ENCODE measurements at places on chromosomes 13 and 19.

GRCh38 chr13:20658451-20659040 is 45.0 kb upstream of the IL17D start:
- DNase-seq = no peak

DNA sequence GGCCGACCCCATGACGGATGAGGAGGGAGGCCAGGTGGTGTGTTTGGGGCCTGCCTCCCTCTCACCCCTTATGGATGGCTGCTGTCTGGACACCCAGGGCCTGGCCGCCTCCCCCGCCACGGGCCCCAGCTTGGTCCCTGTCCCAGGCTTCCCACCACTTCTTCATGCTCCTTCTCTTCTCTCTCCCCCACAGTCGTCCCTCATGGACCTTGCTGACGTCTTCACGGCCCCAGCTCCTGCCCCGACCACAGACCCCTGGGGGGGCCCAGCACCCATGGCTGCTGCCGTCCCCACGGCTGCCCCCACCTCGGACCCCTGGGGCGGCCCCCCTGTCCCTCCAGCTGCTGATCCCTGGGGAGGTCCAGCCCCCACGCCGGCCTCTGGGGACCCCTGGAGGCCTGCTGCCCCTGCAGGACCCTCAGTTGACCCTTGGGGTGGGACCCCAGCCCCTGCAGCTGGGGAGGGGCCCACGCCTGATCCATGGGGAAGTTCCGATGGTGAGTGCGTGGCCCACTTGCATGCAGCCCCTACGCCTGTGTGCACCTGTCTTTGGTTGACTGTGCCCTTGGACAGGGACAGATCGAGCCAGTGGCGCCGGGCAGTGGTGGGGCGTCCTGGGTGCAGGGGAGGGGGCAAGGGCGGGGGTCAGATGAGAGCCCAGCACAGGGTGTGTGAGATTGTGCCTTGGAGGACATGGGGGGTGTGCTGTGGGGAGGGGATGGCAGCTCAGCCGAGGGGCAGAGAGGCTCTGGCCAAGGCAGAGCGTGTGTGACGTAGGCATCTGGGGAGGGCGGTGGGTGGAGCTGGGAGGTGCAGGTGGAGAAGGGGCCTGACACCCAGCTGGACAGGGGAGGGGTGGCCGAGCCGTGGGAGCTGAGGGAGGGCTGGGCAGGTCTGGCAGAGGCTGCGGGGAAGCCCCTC is 16.8 kb downstream of the EPN1 start:
- DNase-seq = no peak

- DNase-seq = no peak
Measured at GRCh38 chr13:103006641-103007426, 59.4 kb downstream of the SLC10A2 start.

DNA sequence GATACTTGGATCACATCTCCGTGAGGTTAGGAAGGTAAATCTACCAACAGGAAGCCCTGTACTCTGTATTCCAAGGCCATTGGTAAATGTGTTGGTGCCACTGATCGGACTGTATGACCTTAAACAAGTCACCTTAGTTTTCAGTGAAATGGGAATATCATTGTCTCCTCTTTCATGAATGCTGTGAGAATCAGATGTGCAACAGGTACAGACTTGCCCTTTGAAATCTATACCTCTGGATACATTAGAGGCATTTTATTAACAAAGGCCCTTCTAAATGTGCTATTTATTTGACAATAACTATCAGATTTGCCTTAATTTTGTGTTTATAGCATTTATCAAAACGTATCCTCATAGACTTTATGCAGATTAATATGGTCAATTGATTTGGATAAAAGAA is 11.0 kb downstream of the NHLRC3 start:
- DNase-seq = no peak

DNA sequence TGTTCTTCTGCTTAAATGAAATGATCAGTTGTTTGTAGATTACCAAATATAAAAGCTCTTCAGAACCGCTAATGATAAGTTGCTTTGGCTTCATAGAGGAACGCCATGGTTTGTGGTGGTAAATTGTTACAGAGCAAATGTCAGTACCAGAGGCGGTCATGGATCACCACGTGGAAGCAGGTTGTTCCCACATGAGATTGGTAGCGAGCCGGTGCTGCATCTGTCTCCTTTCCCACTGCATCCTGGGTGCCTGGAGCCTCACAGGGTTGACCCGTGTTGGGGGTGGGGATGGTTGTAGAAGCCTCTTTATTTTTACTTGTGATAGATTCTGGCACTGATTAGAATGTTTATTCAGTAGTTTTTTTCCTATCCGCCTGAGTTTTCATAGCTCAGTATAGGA is 14.7 kb downstream of the GARRE1 start:
- DNase-seq = no peak

DNA sequence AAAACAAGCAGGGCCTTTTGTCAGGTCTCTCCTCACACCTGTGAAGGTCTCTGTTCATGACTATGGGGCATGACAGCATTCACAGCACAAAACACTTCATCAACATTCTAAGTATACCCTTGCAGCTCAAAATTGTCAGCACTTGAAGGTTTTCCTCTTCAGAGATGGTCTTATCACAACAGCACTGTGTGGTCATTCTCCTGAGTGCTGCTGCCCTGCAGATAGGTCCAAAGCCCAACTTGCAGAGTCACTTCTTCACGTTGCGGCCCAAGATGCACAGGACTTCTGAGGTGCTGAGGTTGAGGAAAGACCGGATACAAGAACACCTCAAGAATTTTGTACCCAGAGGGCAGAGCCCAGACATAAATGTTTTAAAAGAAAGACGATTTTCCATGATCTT is 574.5 kb downstream of the UQCRFS1 start:
- DNase-seq = no peak

DNA sequence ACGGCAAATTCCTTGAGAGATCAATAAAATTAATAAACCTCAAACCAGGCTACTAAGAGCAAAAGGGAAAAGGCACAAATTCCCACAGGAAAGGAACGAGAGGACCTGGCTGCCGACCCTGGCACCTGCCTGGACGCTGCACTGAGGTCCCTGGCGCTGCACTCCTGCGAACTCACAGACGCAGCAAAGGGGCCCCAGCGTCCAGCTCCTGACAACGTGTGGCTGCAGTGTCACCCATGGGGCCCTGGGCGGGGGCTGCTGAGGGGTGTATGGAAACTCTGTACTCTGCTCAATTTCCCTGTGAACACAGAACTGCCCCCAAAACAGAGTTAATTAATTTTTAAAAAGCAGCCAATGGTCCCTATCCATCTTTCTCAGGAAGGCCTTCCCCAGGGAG is 61.3 kb upstream of the C13orf46 start:
- no peak for DNase-seq

- DNase-seq = no peak
Measured at GRCh38 chr19:46723471-46723870, 6.6 kb upstream of the PRKD2 start.

DNA sequence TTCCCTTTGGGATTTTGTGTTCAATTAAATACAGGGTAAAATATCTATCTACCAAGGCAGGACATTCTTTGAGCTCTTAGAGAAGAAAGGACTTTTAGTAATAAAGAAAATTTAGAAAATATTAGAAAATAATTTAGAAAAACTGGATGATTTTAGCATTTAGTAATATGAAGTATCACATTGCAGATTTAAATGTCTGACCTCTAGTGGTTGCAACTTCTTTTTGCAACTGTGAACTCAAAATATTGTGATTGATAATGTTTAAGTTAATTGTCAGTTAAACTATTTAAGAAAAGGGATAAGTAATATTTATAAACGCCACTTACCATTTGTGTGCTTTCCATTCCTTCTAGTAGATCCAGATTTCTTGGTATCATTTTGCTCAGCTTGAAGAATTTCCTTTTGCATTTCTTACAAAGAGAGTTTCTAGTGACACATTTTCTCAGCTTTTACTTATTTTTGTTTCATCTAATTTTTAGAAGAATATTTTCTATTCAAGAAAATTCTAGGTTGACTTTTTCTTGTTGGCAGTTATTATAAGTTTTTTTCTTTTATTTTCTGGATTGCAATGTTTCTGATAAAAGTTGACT is 10.3 kb upstream of the POSTN start:
- DNase-seq = no peak

DNA sequence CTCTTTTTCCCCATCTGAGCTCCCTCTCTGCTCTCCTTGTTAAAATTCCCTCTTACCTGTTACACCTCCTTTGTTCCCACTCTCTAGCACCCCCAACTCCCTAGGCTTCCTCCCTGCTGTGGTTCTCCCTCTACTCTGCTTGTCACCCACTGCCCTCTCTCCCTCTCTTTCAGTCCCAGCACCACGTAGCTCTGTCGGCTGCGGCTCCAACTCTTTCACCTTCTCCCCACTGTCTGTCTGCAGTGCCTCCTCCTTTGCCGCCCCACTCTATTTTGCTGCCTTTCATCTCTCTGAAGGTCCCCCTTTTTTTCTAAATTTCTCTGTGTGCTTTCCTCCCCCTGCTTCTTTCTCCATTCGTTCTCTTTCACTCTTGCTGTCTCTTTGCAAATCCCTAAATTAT is 1.1 kb downstream of the ZNF836 start:
- no peak for DNase-seq

DNA sequence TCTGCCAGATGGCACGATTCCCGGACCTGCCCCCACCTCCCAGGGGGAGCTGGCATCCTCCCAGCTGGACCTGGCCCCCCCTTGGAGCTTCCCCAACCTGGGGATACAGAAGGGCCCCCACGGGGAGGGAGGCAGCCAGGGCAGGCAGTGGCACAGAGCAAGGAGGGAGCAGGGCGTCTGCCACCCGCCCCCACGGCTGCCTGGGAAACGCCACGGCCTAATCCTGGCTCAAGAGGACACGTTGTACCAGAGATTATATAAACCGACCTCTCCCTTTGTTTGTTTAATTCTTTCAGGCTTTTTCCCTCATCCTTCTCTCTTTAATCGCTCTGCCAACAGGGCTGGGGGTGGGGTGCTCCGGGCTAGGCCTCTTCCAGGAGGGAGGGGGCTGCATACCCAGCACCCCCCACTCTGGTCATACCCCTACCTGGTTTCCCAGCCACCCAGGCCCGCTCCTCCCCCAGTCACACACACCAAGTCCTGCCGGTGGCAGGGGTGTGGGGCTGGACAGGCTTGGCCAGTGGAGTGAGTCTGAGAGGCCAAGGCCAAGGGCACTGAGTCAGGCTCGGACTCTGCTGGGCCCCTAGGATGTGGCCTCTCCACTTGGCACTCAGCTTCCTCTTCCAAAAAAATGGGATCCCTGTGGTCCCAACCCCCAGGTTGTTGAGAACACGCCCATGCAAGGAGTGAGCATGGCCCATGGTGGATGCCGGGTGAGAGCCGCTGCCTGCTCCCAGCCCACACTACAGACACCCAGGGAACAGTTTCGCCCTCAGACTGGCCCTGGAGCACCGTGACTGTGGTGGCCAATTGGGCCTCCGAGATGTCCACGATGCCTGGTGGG is 29.5 kb upstream of the NFIC start:
- no peak for DNase-seq

DNA sequence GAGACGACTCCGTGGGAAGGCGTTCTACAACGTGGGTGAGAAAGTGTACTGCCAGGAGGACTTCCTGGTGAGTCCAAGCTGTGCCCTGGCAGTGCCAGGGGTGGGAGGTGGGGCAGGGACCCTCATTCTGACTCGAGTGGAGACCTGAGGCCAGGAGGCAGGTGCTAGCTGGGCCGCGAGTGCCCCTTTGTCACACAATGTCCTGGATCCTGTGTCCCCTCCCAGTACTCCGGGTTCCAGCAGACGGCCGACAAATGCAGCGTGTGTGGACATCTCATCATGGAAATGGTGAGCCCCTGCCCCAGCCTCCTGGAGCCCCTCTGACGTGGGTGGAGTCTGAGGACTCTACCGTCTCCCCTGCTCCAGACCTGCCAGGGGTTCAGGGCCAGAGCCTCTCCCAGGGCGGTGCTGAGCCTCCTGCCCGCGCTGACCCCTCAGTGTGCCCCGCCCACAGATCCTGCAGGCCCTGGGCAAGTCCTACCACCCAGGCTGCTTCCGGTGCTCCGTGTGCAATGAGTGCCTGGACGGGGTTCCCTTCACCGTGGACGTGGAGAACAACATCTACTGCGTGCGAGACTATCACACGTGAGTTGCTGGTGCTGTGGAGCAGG is 11.6 kb downstream of the WTIP start:
- no peak for DNase-seq

DNA sequence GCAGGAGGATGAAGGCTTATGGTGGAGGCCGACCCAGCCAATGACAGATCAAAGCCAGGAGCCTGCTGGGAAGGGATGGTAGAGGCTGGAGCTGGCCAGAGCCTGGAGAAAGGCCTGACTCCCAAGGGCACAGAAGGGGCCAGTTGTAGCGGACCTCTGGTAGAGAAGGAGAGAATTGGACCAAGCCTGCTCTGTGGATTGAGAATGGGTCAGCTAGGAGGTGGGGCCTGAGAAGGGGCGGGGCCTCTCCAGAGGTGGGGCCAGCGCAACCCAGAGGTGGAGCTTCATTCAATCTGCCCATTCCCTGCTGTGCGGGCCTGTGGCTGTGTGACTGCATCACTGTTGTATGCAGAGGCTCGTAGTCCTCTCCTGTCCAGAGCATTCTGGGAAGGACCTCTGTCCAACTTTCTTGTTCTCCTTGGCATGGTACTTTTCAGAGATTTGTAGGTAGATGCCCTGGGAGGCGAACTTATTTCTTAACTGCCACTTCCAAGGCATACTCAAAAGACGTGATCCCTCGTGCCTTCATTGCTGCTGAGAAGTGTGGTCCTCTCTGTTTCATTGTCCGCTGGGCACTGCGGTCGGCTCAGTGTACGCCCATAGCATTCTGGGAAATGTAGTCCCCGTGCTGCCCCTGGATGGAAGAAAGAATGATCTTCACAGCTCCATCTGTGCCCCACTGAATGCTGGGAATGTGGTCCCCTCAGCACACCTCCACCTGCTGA is 6.7 kb downstream of the GRIN2D start:
- DNase-seq = no peak

GRCh38 chr19:22606954-22607652 is 27.0 kb upstream of the ZNF492 start:
- DNase-seq = no peak

DNA sequence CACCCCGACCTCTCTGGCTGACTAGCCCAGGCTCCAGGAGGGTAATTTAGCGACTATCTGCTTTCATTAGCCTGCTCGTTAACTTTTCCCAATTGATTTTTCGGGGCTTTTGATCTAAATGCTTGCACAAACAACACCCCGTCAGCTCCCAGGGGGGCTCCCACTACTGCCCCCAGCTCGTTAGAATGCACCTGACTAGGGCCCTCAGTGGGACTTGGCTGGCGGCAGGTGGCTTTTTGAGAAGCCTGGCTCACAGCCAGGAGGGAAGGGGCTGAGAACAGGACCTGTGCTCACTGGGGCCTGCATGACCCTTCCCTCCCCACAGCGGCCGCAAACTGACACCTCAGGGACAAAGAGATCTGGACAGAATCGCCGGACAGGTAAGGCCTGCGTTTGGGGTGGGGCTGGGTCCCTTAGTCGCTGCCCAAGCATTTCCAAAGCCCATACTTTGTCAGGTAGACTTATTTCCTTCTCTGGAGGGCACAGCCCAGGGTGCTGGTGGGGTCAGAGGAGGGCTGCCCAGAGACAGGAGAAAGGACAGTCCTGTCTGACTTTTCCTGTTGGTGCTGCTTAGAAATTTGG is 7.6 kb upstream of the CD79A start:
- DNase-seq = no peak

DNA sequence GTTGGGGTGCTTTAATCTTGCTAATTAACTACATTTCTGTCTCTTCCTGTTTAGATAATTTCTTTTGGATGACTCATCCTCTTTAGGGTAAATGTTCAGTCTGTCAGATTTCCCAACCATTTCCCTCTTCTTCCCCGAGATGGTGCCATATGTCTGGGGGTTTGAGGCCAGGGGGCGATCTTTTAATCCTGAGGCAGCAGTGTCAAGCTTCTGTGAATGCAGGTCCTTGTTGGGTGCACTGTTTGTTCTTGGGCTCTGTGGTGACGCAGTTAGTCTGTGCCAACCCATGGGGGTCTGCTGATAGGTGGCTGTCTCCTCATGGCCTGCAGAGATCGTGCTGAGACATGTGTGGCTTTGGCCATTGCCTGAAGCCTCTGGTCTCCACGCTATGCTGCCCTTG is 420.4 kb downstream of the NDFIP2 start:
- peak; percentile 9 for DNase-seq
